NK-92 treated with Interleukin-12 subunit alpha and Interleukin-12 subunit beta, amount 100 ng/mL, for 24 hours (cell line): ENCODE measurements at places on chromosomes 11 and 22.

- no peak for DNase-seq
Observed at GRCh38 chr11:5983443-5983842, 3.3 kb downstream of the OR52L1 start.

GRCh38 chr11:35274909-35275785 lies 136.2 kb downstream of the CD44 start:
- no peak for DNase-seq

GRCh38 chr11:62705413-62705812 lies 1.8 kb downstream of the BSCL2 start:
- no peak for DNase-seq

- no peak for DNase-seq
Observed at GRCh38 chr11:104191124-104191523, 27.2 kb upstream of the PDGFD start.

DNA sequence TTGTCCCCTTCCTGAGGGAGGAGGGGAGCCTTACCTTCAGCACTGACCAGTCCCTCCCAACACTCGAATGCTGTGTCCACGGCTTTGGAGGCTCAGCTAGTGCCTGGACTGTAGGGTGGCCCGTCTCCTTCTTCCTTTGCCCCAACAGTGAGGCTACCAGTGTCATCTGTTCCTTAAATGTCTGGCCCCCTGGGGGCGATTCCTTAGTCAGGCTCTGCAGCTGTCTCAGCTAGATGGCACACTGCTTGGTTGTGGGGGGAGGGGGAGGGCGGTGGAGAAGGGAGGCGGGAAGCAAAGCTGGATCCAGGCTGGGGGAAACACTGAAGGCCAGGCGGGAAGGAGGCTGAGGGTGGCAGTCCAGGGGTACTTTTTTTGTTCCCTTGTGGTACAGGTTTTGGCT lies at the start of gene IGSF22:
Gene IGSF22 (minus strand): TSS at position 149 of the 400 bp plus-strand sequence. CDS start 1,952 bp downstream, outside the sequence.
- no peak for DNase-seq

GRCh38 chr11:44944181-44944852 lies 6.4 kb downstream of the TP53I11 start:
- DNase-seq = no peak

GRCh38 chr11:28117712-28118111 lies 9.5 kb downstream of the METTL15 start:
- DNase-seq = no peak

DNA sequence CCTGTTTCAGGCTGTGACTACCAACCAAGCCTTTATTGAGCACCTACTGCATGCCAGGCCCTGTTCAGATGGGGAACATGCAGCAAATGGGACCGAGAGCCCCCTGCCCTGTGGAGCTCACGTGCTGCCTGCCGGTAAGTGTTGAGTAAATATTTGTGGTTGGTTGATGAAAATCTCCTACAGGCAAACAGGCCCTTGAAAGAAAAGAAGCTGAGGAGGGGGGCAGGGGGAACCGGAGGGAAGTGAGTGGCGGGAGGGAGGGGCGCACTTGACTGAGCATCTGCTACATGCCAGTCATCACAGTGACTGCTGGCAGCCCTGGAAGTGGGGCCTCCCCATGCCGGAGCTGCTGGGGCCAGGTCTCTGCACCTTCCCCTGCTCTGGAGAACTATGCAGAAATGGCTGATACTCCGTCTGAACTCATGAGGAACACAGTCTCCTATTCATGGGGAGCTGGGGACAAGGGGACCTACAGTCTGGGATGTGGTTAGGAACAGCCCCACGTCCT lies 34.2 kb downstream of the MACROD1 start:
- no peak for DNase-seq

- no peak for DNase-seq
Observed at GRCh38 chr22:47123827-47124442, 361.5 kb downstream of the TBC1D22A start.

DNA sequence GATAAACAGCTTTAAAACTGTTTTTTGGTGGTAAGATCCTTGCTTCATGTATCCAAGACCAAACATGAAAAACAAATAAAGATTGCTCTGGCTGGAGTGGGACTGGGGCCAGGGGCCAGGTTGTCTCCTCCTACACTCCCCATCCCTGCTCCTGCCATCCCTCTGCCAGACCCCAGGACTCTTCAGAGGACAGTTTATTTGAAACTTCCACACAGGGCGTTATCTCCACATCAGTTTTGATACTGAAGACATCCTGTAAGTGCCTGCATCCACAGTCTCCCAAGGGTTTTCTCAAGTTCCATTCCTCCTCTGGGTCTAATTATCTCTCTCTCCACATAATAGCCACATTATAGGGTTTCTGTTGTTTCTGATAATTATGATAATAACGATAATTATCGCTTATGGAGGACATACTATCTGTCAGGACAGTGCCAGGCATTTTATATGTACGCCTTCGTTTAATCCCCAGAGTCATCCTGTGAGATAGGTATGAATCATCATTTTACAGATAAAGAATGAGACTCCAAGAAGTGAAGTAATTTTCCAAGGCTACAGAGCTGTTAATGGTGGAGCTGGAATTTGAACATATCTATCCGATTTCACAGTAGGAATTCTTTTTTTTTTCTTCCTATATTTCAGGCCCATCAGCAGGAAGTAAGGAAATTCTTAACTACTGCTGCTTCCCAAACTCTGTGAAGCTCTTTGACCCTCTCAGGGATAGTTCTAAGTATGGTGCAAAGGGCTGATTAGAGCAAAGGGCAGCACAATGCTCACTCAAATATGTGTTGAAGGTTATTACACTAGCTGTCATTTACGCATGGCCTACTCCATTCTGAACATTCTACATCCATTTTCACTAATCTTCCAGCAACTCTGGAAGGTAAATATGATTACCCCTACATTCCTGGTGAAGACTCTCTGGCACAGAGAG lies 488.0 kb upstream of the CCDC90B start:
- DNase-seq = no peak

GRCh38 chr22:42932857-42933484 lies 75.9 kb upstream of the ARFGAP3 start:
- DNase-seq = no peak

DNA sequence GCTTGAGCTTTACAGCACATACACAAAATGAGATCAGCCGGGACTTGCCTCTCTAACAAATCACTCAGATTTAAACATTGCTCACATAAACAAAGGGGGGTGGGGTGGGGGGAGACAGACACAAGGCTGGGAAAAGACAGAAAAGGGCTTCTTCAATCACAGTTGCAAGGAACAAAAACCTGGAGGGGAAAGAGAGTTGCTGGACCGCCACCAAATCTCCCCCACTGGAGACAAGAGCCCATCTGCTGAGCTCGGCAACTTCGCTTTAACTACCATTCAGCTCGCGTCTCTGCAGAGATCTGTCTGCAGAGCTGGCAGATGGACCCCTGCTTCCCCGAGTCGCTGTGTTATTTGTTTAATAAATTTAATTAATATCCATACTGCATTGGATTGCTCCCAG lies 165.0 kb downstream of the RCN1 start:
- DNase-seq = no peak

- DNase-seq = no peak
Observed at GRCh38 chr11:289712-290620, 1.0 kb downstream of the PGGHG start.

GRCh38 chr11:22342211-22343031 lies 4.2 kb downstream of the SLC17A6 start:
- DNase-seq = no peak

DNA sequence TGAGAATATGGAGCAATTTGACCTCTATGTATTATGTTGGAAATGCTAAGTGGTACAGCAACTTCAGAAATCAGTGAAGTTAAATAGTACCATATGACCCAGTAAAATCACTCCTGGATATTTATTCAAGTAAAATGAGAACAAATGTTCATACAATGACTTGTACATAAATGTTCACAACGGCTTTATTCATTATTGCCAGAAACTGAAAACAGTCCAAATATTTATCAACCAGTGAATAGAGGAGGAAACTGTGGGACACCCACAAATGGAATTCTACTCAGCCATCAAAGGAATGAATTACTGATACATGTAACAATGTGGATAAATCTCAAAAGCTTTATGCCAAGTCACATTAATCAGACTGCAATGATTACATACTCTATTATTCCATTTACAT lies 416.3 kb downstream of the AASDHPPT start:
- DNase-seq = no peak

DNA sequence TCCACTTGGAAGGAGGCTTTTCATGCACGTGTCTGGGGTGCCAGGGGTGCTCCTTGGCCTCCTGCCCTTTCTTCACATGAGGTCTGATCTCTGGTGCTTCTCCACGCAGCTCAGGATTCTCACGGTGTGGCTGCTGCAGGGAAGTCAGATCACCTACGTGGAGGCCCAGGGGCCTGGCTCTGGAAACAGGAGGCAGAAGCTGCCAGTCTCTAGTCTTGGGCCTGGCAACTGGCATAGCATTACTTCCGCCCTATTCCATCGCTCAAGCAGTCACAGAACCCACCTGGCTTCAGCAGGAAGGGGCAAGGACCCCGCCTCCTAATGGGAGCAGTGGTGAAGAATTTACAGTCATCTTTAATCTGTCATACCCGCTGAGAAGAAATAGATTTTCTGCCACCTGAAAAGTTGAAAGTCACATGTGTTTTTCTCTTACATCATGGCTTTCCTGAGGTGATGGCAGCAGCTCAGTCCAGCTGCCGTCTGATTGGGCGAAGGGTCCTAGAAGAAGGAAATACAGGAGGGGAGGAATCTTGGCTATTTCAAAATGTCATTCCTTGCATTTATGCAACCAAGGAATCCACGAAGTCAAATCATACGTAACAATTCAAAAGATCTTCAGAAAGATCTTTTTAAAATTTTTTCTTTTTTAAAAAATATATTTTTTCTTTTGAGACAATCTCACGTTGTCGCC lies 50.1 kb upstream of the DKK3 start:
- DNase-seq = no peak

DNA sequence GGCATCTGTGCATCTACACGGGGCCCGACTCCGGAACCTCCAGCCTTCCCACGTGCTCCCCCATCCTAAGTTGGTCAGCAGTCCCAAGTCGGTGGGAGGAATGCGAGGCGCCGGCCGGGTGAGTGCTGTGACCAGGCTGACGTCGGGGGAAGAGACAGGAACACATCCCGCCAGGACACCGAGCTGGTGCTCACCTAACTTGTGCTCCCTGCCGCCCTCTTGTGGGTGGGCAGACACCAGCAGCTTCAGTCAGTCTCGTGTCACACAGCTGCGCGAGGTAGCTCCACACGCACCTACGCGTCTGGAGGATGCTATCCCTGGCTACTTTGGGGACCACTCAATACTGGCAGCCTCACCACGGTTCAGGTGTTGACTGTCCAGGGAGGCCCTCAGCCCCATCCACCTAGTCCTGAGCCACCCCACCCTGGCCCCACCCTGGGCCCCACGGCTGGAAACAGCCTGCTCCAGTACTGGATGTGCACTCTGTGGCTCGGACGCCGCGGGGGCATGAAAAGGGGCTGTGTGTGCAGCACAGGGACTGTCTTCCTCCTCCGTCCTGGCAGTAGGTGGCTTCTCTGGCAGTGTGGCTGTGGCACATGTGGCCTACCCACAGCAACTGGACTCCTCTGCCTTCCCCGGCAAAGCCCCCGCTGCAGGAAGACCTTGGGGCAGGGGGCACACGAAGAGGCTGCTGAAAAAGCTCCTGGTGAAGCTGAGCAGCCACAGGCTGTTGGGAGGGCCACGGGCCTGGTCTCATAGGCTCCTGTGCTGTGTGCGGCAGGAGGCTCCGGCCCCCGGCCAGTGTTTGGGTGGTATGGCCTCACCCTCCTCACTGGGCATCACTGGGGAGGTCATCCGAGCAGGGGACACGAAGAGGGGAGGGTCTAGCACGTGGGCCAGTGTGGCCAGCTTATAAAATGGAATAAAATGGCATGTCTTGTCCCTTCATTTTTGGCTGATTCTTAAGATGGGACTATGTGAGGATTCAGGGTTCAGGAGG lies 11.2 kb upstream of the BID start:
- DNase-seq = no peak

DNA sequence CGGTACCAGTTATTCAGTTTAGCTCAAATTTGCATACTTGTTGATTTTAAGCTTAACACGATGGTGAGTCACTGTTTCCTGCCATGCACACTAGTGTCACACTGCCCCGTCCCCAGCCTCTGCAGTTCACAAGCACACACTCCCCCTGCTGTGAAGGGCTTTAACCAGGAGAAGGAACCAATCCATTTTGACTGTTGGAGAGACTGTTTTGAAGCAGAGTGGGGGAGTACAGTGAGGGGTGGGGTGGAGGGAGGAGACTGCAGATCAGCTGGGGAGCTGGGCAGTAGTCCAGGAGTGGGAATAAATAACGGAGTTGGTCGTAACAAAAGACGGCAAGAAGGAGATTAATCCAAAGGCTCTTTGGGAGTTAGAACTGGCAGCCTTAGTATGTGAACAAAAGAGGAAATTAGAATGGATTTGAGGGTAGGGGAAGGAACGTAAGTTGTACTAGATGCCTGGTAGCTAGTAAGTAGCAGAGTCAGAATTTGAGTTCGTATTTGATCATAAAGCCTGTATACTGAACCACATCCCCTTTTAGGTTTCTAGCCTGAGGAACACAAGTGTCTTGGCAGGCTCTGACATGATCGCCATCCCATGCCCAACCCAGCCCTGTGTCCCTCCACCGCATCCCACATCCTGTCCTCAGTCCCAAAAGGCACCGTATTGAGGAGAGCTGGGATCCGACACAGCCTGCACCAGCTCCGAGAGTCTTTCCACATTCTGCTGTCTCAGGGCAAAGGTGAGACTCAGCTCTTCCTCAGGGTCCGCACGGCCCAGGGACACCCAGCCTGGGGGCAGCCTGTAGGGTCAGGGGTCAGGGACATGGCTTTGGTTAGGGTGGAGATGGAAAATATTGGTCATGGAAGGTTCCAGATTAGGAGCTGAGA lies 862 bp downstream of the TPP1 start:
- peak; percentile 19 for DNase-seq

GRCh38 chr11:63804259-63804658 lies 9.0 kb upstream of the SPINDOC start:
- DNase-seq = no peak

- DNase-seq = no peak
Observed at GRCh38 chr11:76677458-76677765, 6.9 kb upstream of the LRRC32 start.

- DNase-seq = no peak
Observed at GRCh38 chr11:77249427-77249826, 52.1 kb downstream of the GDPD4 start.

- DNase-seq = no peak
Observed at GRCh38 chr11:20308601-20309000, 54.9 kb upstream of the HTATIP2 start.

- no peak for DNase-seq
Observed at GRCh38 chr11:29019960-29020683, 911.9 kb downstream of the METTL15 start.

- no peak for DNase-seq
Observed at GRCh38 chr11:96235751-96236150, 107.2 kb downstream of the MAML2 start.

DNA sequence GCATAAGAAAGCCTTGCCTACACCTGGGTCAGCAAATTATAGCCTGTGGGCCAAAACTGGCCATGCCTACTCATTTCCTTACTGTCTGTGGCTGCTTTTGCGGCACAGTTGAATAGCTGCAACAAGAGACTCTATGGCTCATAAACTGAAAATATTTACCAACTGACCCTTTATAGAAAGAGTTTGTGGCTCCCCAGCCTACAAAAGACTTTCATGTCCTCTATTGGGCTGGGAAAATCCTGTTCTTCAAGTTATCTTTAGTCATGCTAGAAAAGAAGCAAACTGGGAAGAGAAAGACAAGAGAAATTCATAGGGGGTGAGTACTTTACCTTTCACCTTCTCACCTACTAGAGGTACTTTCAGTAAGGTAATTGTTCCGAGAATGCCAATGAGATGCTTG lies 175.1 kb downstream of the SWAP70 start:
- no peak for DNase-seq

GRCh38 chr11:128598506-128599150 lies 11.3 kb upstream of the ETS1 start:
- DNase-seq = no peak

- no peak for DNase-seq
Observed at GRCh38 chr11:2989551-2989950, 2.6 kb downstream of the NAP1L4 start.

GRCh38 chr22:31814942-31815341 lies 61.1 kb downstream of the DEPDC5 start:
- no peak for DNase-seq
